ENCODE measurements at places on chromosomes 13 and 19. TPM values are rescaled to one million over a fixed set of nuclear protein-coding genes. Genes with fewer than 3 reads are reported as not detected.

VRK3 gene
- total RNA-seq, result 44.4 TPM

PDX1 gene
- not detected for total RNA-seq

ATP13A1 gene
- 94.4 TPM for total RNA-seq

SNRNP70 gene
- total RNA-seq, result 295 TPM

MCEMP1 gene
- 4.1 TPM for total RNA-seq

C1QTNF9 gene
- total RNA-seq, result not detected

SLC25A41 gene
- 0.44 TPM for total RNA-seq

- H3K27me3 ChIP-seq, result no peaks in the 10 kb centered on the region
- H3K4me1 ChIP-seq, result no peaks in the 10 kb centered on the region
- no peaks in the 10 kb centered on the region for H3K36me3 ChIP-seq
- H3K27ac ChIP-seq, result no peak overlapping the region
Measured at GRCh38 chr13:42494157-42494556, 79.8 kb upstream of the TNFSF11 start.

DNA sequence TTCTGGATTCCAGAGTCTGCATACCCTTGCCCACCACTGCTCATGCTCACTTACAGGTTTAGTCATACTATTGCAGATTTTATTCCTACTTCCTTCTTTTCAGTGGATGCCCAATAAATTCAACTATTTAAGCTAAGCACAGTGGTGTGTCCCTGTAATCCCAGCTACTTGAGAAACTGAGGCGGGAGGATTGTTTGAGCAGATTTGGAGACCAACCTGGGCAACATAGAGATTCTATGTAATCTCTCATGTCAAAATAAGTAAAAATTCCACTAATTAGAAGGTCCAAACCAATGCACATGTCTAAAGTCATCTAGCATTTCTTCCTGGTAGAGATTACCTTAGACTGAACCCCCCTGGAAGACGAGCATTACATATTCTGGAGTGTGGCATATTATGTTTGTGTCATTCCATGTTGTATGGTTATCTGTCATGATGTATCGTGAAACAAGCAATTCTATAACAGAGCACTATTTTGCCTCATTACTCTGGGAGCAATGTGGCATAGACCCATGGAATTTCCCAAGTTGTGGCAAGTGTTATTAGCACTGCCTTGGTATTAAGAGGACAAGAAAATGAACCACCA lies 8.3 kb downstream of the HMGB1 start:
- peak; percentile 37 for DNase-seq
- H3K36me3 ChIP-seq, result peaks cover 43% of the 10 kb centered on the region
- peaks cover 34% of the 10 kb centered on the region for H3K4me1 ChIP-seq
- H3K27me3 ChIP-seq, result no peaks in the 10 kb centered on the region
- peak overlapping the region; percentile 13 for H3K27ac ChIP-seq

- peaks cover 8% of the 10 kb centered on the region for H3K4me1 ChIP-seq
- no peaks in the 10 kb centered on the region for H3K27me3 ChIP-seq
- DNase-seq, result no peak
- no peaks in the 10 kb centered on the region for H3K36me3 ChIP-seq
- no peak overlapping the region for H3K4me3 ChIP-seq
Measured at GRCh38 chr19:53985863-53986262, 5.6 kb upstream of the CACNG6 start.

DNA sequence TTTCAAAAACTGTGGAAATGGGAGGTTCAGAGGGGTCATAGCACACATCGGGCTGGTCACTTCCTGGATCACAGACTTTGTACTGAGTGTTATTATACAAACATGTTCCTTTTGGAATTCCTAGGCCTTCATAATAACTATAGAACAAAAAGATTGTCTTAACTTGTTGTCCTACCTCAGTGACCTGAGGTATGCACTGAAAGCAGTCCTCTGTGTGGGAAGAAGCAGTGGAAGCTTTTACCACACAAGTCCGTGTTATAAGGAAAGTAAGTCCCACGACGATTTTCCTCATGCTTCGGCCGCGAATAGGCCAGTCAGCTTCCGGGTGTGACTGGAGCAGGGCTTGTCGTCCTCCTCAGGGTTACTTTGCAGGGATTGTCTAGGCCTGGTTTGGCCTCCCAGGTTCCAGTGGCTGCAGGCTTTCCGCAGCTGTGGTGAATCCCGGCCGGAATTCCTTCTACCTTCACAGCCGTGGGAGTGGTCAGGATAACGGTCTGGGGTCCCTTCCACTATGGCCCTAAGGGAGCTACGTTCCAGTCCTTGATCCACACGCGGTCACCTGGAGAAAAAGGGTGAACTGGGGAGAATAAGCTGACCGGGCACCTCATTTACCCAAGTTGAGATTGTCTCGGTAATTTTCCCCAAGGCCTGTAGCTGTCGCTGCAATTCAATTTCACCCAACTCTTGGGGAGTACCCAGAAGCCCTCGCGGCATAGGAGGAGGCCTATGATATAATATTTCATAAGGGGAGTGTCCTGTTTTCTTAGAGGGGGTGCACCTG lies 16.0 kb downstream of the NAPSA start:
- no peak for DNase-seq

GRCh38 chr19:36245210-36246005 lies 30.5 kb downstream of the ZNF146 start:
- H3K36me3 ChIP-seq, result no peaks in the 10 kb centered on the region
- DNase-seq, result peak; percentile 35
- H3K4me3 ChIP-seq, result peak overlapping the region; percentile 29
- H3K27ac ChIP-seq, result no peak overlapping the region
- no peaks in the 10 kb centered on the region for H3K4me1 ChIP-seq

- H3K4me1 ChIP-seq, result no peaks in the 10 kb centered on the region
- no peak overlapping the region for H3K27ac ChIP-seq
- no peak for DNase-seq
- H3K4me3 ChIP-seq, result no peak overlapping the region
Measured at GRCh38 chr19:21915411-21915810, 79.4 kb upstream of the ZNF43 start.

DNA sequence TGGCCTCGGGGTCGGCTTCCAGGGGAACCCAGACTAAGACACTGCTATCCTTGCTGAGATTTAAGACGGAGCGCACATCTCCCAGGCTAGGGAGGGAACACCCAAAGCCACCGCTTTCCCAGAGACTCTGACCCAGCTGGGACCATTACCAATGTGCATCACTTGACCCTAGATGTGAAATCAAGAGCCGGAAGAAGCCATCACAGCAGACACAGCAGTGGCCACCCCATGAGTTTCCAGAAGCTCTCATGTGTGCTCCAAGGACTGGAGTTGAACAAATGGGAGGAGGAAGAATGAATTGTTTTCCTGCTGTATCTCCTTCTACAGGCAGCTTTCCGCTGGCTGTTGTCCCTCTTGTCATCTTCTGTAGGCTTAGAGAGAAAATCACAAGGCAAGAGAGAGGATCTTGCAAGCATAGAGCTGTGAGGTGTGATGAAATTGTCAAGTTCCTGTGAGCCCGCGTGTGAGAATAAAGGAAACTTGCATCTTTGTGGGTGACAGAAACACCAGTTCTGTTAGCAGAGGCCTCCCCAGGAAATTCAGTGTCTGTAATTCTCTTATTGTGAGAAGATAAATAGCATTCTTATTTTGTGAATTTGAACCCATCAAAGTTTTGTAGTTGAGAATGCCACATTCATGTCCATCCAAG lies 711.8 kb downstream of the UQCRFS1 start:
- no peak overlapping the region for H3K27ac ChIP-seq
- no peaks in the 10 kb centered on the region for H3K36me3 ChIP-seq
- no peaks in the 10 kb centered on the region for H3K27me3 ChIP-seq
- H3K4me1 ChIP-seq, result no peaks in the 10 kb centered on the region
- no peak overlapping the region for H3K4me3 ChIP-seq

GRCh38 chr19:50835103-50835784 lies 1.9 kb upstream of the KLK15 start:
- no peaks in the 10 kb centered on the region for H3K36me3 ChIP-seq
- peak overlapping the region; percentile 61 for H3K4me3 ChIP-seq
- no peak for DNase-seq
- H3K27ac ChIP-seq, result peak overlapping the region; percentile 17
- no peaks in the 10 kb centered on the region for H3K27me3 ChIP-seq
- H3K4me1 ChIP-seq, result peaks cover 3% of the 10 kb centered on the region

DNA sequence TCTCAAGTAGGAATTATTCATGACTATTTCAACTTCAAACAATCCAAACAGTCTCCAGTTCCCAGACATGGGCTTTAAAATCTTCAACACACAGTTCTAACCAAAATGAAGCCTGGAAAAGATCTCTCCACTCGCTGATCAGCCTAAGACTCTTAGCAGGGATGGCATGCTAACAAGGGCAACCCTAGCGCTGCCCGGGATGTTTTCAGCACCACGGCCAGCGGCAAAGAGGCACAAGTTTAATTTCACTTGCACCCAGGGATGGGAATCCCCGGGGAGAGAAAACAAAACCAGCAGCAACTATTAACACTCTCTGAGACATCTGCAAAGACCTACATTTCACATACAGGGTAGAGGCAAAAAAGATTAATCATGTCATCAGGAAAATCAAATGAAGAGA lies 43.0 kb downstream of the CACNA1A start:
- H3K27me3 ChIP-seq, result peaks cover 15% of the 10 kb centered on the region
- no peak overlapping the region for H3K27ac ChIP-seq
- no peaks in the 10 kb centered on the region for H3K36me3 ChIP-seq
- no peak overlapping the region for H3K4me3 ChIP-seq
- H3K4me1 ChIP-seq, result no peaks in the 10 kb centered on the region

DNA sequence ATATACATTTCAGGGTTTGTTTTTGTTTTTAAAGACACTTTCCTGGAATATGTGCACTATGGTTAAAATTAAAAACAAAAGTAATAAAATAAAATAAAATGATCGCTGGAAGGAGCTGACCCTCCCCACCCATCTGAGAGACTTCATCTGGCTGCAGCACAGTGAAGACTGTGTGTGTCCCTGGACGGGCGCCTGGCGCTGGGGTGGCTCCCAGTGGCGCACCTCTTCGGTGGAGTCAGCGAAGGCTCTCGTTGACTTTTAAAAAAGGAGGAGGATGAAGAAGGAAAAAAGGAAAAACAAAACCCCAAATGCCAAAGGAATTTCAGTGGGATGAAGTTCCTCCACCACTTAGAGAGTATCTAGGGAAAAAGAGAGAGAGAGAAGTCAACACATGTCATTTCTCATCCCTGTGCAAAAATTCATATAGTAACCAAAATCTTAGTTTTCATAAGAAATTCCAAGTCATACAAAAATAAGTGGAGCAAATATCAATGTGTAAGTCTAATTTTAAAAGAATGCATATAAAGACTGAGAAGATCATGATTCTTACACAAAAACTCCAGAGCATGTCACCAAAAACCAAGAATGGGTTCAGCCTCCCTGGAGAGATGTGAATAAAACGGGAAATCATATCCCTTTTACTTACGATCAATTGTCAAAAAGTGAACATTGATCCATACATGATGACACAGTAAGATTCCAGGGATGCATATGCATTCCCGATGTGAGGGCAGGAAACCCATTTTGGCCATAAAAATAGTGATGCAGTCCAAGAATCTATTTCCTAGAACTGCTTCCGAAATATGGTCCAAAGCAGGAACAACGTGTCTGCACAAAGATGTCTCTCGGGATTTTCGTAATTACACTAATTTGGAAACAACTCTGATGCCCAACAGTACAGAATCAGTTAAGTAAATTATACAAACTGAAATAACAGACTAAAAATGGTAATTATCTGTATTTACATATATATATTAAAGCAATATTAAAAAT lies 123.8 kb downstream of the STK24 start:
- peaks cover 15% of the 10 kb centered on the region for H3K4me1 ChIP-seq
- no peaks in the 10 kb centered on the region for H3K27me3 ChIP-seq
- no peak for DNase-seq
- H3K27ac ChIP-seq, result no peak overlapping the region
- H3K4me3 ChIP-seq, result no peak overlapping the region
- peaks cover 28% of the 10 kb centered on the region for H3K36me3 ChIP-seq

DNA sequence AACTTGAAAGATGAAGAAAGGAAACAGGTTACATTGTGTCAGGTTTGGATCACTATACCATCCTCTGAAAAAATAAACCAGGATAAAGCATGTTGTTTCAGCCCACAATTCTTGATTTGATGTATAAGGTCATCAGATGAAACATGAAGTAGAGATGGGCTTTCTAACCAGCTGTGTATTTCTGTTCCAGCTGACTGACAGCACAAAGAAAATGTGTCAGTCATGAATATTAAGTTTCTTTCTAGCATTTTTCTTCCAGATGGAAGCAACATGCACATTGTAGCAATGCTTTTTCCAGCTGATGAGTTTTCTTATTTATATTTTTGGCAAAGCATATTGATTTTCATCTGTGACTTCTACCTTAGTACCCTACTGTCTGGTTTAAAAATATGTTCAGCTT lies 199.6 kb downstream of the OXGR1 start:
- H3K27ac ChIP-seq, result no peak overlapping the region
- no peak for DNase-seq
- H3K27me3 ChIP-seq, result no peaks in the 10 kb centered on the region
- H3K36me3 ChIP-seq, result no peaks in the 10 kb centered on the region
- no peaks in the 10 kb centered on the region for H3K4me1 ChIP-seq

DNA sequence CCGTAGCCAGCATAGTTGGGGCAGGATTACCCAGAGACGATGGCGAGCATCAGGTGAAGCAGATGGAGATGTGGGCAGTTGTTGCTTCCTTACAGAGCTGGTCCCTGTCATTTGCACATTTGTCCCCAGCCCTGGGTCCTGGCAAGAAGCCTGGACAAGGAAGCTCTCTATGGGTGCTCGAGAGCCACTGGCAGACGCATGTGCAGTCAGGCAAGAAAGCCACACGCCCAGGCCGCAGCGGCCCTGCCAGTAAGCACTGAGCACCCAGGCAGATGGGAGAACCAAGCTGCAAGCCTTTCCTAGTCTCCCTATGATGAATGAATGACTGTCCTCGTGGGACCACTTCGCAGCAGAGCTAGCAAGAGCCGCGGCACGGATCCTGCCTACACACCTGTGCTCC lies 182.8 kb downstream of the FOXO1 start:
- H3K36me3 ChIP-seq, result no peaks in the 10 kb centered on the region
- no peak overlapping the region for H3K4me3 ChIP-seq
- no peaks in the 10 kb centered on the region for H3K4me1 ChIP-seq
- no peak for DNase-seq

GRCh38 chr13:32907211-32907610 lies 109.0 kb upstream of the KL start:
- H3K27me3 ChIP-seq, result no peaks in the 10 kb centered on the region
- no peaks in the 10 kb centered on the region for H3K36me3 ChIP-seq
- no peak for DNase-seq

DNA sequence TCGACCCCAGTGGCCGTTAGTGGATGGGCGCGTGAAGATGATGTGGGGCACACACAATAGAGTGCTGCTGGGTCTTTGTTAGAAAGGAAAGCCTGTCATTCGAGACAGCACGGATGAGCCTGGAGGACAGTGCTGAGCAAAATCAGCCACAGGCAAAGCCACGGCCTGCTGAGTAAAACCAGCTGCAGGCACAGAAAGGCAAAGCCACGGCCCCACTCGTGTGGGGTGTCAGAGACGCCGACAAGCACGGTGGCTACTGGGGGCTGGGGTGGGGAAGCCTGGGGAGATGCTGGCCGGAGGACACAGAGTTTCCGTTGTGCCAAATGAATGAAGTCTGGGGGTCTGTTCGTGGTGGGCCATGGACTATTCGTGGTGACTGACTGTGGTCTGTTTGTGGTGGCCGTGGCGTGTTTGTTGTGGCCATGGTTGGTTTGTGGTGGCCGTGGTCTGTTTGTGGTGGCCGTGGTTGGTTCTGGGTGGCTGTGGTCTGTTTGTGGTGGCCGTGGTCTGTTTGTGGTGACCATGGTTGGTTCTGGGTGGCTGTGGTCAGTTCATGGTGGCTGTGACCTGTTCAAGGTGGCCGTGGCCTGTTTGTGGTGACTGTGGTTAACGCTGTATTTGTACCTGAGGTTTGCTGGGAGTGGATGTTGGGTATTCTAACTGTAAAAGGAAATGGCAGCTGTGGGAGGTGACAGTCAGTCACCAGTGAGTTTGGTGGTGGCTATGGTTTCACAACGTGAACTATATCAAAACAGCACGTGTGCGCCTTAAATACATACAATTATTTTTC lies 36.3 kb downstream of the MCF2L start:
- no peak for DNase-seq
- peaks cover 6% of the 10 kb centered on the region for H3K27me3 ChIP-seq
- no peaks in the 10 kb centered on the region for H3K36me3 ChIP-seq
- H3K4me3 ChIP-seq, result no peak overlapping the region
- no peak overlapping the region for H3K27ac ChIP-seq
- peaks cover 12% of the 10 kb centered on the region for H3K4me1 ChIP-seq

Data from A673 (cell line).